ENCODE measurements at places on chromosomes 16 and 17. TPM values are rescaled to one million over a fixed set of nuclear protein-coding genes. Genes with fewer than 3 reads are reported as not detected.
A peak's percentile ranks its signal among the peaks of the same experiment; 100 is the strongest.

DNA sequence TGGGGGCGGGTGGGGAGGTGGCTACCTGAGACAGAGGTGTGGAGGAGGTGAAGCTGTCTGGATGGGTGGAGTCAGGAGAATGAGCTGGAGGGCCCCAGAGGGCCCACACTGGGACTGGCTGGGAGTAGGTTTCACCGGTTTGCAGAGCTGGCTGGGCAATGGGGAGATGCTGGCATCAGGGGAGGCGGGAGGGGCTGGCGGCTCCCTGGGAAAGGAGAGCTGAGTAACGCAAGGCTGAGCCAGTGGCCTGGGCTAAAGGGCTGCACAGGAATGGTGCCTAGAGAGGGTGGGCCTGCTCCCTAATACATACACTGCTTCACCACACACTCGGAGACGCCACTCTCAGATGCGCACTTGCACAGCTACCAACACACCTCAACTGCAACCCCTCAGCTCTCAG is 12.4 kb downstream of the P3H4 start:
- H3K27ac ChIP-seq, result no peak overlapping the region
- peaks cover 5% of the 10 kb centered on the region for H3K4me1 ChIP-seq
- no peak for DNase-seq
- no peaks in the 10 kb centered on the region for H3K36me3 ChIP-seq
- H3K4me3 ChIP-seq, result no peak overlapping the region

FAM20A gene
- total RNA-seq, result 2.7 TPM

DNA sequence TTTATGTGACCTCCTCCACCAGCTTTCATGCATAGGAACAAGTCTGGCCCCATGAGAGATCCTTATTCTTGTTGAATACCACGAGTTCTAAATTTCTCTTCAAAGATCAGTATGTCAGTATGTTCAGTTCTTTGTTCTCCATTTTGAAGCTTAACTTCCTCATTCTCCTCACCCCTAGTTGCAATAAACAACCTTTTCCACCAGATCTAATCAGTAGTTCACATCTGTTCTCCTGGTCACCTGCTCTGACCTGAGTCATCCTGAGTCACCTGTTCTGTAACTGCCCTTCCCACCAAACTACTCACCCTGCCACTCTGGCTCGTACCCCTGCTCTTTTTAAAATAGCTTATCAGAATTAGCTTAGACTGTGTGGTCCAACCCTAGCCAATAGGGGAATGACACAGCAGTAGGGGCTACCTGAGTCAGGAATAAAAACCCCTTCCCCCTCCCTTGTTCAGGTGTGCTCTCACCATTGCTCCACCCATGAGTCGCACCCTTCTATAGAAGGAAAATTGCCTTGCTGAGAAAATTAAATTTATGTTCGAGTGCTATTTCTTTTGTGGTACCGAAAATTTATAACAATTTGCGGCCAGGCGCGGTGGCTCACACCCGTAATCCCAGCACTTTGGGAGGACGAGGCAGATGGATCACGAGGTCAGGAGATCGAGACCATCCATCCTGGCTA is 94.6 kb downstream of the EMP2 start:
- DNase-seq, result no peak
- no peaks in the 10 kb centered on the region for H3K36me3 ChIP-seq
- no peaks in the 10 kb centered on the region for H3K4me1 ChIP-seq
- no peak overlapping the region for H3K27ac ChIP-seq
- no peak overlapping the region for H3K4me3 ChIP-seq

DNA sequence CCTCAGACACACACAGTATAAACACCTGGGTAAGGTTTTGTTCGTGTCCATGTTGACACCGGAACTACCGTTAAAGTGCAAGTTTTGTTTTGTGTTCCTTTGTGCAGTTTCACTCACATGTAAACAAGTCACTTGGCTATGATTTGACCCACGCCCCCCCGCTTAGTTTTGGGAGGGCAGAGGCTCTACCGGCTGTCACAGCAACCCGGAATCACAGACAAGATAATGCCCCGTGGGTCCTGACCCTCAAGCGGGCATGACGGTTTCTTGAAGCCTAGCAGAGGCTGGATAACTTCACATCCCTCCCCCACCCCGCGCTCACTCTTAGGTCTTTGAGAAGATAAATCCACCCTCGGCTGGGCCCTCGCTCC is 1.7 kb downstream of the RASD1 start:
- peak overlapping the region; percentile 40 for H3K4me3 ChIP-seq
- H3K27me3 ChIP-seq, result no peaks in the 10 kb centered on the region
- DNase-seq, result peak; percentile 23

DNA sequence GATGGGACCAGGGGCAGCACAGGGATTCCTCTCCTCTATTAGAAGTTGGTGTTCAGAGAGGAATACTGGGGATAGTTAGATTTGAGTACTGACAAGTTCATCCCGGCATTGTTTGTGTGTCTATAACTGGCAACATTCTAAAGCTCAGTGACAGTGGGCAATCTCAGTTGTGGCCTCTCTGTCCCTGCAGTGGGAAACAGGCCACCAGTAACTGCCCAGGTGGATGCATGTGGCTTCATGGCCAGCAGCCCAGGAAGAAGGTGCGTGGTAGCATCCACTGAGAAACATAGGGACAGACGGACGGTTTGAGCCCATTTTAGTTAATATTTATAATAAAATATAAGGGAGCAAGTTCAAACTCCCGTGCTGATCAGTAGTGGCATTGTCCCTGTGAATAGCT is 51.5 kb downstream of the B9D1 start:
- DNase-seq, result no peak
- no peak overlapping the region for H3K4me3 ChIP-seq
- H3K4me1 ChIP-seq, result no peaks in the 10 kb centered on the region
- no peak overlapping the region for H3K27ac ChIP-seq
